ENCODE measurements at places on chromosomes 4 and X.

DNA sequence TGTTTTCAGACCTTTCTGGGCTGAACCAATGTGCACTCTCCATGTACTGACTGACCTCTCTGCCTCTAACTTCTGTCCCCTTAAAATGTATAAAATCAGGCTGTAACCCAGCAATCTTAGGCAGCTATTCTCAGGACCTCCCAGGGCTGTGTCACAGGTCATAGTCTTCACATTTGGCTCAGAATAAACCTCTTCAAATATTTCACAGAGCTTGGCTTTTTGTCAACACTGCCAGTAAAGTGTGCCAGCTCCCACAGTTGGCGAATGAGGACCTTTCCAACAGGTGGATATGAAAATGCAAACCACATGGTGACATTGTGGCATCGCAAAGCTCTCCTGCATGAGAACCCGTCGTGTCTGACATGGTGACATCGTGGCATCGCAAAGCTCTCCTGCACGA, 76.4 kb downstream of the ACOX3 start:
- DNase-seq: no peak

DNA sequence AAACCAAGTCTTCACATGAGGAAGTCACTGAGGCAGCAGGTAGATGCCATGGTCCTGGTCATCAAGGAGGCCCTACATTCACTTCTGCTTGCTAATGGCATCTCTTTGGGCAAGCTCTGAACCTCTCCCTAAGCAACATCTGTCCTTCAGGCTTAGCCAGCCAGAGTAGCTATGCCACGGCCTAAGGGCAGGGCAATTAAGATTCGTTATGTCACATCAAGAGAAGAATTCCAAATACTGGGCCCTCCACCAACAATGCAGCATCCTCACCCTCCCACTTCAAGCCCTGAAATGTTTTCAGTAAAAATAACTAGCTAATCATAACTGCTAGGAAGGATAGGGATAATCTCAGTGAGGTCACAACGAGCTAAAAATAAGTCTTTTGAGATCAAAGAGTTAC, 120.7 kb upstream of the HCCS start:
- DNase-seq: no peak

GRCh38 chrX:2709556-2709955, 18.5 kb downstream of the CD99 start:
- DNase-seq: no peak

DNA sequence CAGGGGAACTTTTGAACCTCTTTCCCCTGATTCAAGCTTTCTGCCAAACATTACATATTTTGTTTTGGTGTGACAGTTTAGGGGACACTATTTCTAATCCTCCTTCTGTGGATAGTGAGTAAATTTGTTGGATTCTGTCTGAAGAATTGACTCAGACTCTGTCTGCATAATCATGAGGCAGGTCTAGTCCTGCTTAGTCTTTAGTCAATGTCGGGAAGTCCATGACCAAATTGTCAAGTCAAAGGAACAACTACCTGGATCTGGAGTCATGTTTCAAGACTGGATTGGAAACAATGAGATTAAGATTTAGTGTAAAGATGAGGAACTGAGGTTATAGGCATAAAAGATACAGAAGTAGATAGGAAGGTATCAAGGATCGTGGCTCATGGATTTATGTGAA, 100.9 kb downstream of the MAGEB17 start:
- DNase-seq: no peak

DNA sequence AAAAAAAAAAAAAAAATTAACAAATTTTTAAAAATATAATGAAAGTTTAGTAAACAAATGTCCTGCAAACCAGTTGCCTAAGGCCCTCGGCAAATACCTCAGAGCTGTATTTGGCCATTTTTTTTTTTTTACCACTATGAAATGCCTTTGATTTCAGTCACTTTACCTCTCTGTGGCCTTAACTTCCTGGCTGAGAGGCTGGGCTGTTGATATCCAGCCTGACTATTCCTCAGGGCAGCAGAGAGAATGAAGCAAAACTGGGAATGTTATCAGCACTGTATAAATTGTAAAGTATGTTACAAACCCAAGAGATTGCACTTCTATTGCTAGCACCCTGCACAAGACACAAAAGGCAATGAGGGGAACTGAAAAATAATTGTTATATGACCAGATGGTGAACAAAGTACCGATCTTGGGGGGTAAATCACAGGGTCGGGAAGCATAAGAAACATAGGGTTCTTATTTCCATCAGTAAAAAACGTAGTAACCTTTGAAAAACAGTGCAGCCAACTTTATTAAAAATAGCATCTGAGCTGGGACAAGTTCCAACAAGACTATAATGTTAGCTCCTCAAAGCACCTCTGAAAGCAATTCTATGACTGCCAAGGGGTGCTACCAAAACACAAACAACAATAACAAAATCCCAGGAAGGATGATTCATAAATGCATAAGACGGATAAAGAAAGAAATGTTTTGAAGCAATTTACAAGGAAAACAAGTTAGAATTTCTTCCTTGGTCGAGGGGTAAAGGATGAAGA, 18.1 kb downstream of the USP46 start:
- peak; percentile 65 for DNase-seq

GRCh38 chr4:118348886-118349285, 3.9 kb downstream of the PRSS12 start:
- no peak for DNase-seq

DNA sequence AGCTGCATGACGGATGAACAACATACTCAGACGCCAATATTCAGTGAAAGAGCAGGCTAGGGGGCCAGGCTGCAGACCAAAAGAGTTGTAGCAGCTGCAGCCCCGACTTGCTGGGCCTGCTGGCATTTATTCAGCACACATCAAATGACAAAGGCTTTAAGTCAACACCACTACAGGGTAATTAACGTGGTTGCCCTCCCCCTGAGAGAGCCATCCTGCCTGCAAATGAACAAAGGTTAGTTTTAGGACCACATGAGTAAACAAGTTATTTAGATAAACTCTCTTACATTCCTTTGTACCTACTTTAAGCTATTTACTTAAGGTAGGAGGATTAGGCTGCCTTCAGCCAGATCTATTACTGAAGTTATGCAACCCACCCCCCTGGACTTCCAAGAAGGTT, 1329.1 kb downstream of the PCDH18 start:
- DNase-seq: no peak

DNA sequence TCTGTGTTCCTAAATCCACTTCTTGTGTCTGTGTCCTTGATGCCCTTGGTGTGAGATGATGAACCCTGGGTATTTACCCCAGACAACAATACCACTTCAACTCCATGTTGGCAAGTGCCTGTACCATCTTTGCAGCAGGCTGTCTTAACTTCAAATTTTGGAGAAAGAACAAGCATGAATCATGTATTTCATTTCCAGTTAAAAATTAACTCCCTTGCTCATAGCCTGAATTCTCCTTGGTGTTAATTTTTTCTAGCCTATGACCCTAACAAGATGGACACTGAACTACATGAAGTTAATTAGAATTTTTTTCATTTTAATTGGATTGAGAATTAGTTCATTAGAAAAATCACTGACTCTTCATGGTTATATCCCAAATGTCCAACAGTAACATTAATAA, 267.8 kb upstream of the INTU start:
- DNase-seq: no peak

GRCh38 chrX:48003367-48003757, 427 bp downstream of the ZNF182 start:
- no peak for DNase-seq

DNA sequence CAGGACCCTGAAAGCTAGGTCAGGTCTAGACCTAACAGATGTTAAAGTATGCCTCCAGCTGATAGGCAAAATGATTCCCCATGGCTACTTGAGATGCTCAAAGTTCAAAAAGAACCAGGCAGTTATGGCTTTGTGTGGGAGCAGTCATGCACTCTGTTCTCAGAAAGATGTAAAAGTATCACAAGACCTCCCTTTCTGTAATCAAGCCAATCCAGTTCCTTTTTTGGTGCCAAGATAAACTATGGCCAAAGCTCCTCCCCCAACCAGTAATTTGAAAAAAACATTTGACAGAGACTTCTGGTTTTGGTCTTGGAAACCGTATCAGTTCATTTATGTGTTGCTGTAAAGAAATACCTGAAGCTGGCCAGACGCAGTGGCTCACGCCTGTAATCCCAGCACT, 340.9 kb downstream of the CHIC1 start:
- DNase-seq: peak; percentile 70

DNA sequence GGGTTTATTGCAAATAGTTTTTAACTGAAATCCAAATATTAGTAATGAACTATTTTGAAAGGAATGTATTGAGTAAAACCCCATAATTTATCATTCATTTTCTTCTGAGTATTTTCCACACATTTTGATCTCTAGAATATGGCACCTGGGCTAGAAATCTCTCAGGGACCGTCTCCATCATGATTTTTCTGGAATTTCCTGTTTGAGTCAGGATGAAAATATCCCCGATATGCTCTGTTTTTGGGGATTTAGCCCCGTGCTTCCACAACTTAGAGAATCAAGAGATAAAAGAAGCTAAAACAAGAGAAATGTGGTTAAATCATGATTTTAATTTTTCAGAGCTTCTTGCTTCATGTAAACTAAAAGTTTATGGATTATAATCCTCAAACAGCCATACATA, 114.2 kb downstream of the SPCS3 start:
- peak; percentile 60 for DNase-seq

GRCh38 chrX:134406356-134407064, 53.5 kb upstream of the HPRT1 start:
- DNase-seq: peak; percentile 11

DNA sequence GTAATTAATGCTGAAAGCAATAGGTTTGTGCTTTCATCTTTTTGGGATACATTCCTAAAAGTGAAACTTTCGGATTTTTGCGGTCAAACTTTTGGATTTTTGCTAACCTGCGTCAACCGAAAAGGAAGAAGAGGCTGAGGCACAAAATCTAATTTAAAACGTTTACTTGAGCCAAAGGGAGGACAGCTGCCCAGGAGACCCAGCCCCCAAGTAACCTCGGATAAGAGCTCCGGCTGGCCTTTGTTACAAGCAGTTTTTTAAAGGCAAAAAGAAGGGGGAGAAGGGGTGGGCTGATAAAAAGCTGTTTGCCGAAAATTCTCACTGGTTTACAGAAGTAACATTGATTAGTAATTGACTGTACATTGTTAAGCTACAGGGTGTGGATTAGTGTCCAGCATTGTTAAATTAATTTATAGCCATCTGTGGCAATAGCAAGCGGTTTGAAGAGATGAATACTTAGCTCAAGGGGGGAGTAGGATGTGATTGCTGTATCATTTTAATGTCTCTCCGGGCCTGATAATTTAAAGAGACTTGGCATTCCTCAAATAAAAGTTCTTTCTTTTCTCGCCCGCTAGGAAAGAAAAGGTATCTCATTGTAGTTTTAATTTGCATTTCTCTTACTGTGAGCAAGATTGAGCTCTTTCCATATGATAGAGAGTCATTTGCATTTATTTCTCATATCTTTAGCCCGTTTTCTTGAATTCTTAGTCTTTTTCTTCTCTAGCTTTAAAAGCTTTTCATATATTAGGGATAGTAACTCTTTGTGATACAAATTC, 59.1 kb upstream of the USP9X start:
- peak; percentile 42 for DNase-seq
